ENCODE measurements at places on chromosomes 7 and 10.

DNA sequence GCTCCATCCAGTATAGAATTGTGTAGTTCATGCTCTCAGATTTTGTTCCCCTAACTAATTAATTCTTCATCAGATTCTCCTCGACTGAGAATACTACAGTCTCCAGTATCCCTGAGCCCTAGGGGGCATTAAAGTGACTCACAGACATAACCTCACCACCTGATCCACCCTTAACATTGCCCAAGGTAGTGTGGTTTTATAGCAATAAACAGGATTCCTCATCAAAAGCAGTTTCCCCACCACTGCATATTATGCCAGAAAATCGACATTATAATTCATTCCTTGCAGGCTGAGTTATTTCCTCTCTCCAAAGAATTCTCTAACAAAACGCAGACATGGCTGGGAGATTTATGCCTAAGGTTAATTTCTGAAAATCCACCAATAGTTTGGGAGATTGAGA is 1402.5 kb upstream of the CELF2 start:
- DNase-seq, result no peak

DNA sequence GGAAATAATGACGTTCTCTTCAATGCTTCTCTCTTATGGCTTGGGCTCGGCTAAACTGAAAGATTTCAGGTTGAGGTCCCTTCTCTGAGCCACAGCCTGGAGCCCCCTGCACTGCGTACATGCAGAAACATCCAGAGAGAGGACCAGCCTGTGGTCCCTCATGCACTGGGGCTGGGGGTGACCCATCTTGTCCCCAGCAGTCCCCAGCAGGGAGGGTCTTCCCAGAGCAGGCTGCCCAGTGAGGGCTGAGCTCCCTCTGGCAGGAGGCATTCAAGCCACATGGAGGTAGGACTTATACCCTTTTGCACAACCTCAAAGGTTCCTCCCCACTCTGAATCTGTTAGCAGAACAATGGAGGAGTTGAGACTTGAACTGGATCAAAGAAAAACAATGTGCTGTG is 7.4 kb downstream of the GDF10 start:
- DNase-seq, result no peak

GRCh38 chr10:126187399-126187798 is 200.9 kb downstream of the ADAM12 start:
- no peak for DNase-seq

DNA sequence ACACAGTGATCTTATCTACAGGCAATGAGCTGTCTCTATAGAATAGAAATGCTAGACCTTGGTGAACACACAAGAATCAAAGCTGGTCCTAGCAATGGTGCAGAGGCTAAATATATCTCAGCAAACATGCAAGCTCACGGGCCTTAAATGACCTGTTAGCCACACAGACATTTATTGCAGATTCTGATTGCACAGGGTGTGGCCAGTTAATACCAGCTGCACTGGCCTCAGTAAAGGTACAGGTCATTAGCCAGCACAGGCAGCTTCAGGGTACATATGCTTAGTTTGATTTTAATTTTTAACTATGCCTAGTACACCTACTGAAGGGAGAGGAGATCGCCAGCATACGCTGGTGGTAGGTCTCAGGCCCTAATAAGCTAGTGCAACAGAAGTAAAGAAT is 265.4 kb upstream of the DGKB start:
- no peak for DNase-seq

DNA sequence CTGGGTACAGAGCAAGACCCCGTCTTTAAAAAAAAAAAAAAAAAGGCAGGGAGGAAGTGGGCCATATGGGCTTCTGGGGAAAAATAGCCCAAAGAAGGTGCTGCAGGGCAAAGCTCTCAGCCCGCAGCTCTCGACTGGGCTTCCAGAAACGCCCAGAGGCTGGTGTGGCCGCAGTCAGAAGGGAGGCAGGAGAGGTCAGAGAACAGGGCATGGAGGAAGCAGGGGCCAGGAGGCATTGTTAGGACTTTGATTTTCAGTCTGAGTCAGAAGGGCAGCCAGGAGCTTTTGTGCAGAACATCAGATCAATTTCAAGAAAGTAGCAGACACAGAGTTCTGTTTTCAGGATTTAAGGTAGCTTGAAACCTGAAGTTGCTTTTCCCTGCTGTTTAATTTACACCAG is 35.3 kb upstream of the CYTH3 start:
- no peak for DNase-seq

GRCh38 chr7:33601101-33601500 is 304.2 kb upstream of the BMPER start:
- no peak for DNase-seq

DNA sequence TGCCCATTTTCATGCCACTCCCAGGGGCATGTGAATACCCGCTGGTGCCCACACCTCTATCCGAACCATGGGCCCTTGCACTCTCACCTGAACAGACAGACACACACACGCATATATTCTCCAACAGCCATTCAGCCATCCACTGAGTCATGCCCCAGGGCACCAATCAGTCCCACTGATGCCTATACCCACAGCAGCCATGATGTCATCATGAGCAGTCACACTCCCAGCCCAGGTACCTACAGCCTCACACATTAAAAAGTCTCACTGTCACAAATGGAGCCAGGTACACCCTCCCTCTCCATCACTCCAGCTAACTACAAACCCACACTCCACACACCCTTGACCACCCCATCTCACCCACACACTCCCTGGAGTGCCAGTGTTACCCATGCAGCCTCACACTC is 12.2 kb downstream of the VSIR start:
- no peak for DNase-seq

- no peak for DNase-seq
Observed at GRCh38 chr10:49614242-49615198, 683 bp downstream of the CHAT start.

DNA sequence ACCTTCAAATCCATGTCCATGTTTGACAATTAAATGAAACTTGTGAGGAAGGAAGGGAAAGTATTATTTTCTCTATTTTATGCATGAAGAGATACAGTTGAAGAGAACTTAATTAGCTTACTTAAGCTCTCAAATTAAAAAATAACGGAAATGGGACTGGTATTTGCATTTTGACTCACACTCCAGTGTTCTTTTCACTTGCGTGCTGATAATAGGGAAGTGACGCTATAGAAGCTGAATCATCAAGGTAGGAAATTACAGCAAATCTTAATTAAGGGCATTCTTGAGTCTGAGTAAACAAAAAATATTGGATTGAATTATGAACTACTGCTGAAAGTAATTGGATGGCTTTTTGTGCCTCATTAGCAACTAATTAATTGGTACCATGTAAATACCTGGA is 44.0 kb upstream of the NPVF start:
- DNase-seq, result no peak

- no peak for DNase-seq
Observed at GRCh38 chr7:117408831-117409230, 18.5 kb downstream of the ASZ1 start.

- no peak for DNase-seq
Observed at GRCh38 chr7:16652888-16653287, 6.9 kb downstream of the BZW2 start.
